ENCODE measurements at places on chromosomes 1 and 21. TPM values are rescaled to one million over a fixed set of nuclear protein-coding genes. Genes with fewer than 3 reads are reported as not detected.

Gene CHI3L2
- 3.5 TPM for total RNA-seq

Gene CCDC30
- 2.4 TPM for total RNA-seq

Gene CFAP126
- total RNA-seq = not detected

Gene TEX38
- not detected for total RNA-seq

Gene CERS2
- total RNA-seq = 59.7 TPM

Gene S100A5
- not detected for total RNA-seq
